Neural crest cell (in vitro differentiated cells): ENCODE measurements at places on chromosomes 3 and 15.

DNA sequence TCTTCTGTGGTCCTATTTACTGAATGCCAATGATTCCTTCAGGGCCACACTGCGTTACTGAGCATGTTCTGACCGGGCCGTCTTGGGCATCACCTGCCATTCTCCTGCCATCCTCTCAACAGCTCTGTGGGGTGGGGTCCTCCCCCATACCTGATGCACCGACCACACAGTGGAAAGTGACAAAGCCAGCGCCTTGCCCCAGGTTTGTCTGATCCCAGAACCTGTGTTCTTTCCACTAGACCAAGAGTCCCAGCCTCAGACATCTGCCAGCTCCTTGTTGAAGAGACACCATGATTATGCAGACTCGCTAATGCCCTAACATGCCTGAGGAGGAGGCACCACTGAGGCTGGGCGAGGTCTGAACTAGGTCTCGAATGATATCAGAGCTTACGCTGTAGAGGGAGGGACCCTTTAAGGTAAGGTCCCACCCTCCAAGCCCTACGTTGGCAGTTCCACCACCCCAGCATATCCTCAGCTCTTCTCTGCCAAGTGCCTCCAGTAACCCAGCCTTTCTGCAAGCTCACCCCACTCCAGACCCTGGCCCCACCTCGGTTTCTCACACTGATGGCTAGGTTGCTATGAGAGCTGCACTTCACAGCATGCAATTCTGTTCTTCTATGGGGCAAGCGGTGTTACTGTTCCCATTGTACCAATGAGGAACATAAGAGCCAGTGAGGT is 29.8 kb upstream of the PLXNA1 start:
- DNase-seq, result no peak

DNA sequence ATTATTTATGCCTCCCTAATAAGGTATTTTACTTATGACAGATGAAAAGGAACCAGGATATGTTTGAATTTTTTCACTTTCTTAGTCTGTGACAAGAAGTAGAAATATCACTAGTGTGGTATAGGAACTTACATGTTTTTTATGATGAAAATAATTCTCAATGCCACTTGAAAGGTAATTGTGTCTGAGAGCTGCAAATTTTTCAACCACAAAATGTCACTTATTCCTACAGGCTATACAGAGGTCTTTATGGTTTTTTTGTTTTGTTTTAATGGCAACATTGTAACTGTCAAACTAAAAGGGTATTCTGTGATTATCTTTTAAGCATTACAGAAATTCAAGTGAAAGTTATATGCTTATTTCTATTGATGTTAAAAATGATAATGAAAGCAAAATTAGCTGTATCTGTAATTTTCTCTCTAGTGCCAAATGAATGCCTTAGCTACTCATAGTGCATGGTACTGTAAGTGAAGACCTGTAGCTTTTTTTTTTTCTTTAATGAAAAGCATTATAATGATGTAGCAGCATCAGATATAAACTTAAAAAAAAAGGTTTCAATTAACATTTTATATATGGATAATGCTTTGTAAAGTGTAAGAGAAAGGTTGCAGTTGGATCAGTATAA is 14.7 kb downstream of the FEM1B start:
- no peak for DNase-seq

DNA sequence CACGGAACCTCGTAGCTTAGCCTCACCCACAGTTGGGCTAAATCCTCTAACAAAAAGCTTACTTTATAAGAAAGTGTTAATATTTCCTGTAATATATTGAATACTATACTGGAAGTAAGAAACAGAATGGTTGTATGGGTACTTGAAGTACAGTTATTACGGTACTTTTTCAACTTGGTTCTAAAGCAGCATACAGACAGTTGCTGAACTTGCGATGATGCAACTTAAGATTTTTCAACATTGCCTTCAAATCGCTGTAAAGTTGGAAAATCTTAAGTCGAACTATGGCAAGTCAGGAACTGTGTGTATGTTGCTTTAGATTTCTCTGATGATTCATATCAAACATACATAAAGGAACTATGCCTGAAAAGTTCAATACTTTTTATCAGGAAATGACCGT is 204.4 kb upstream of the C2CD4B start:
- DNase-seq, result no peak

GRCh38 chr3:88626456-88627120 is 476.8 kb downstream of the C3orf38 start:
- no peak for DNase-seq

- no peak for DNase-seq
Observed at GRCh38 chr15:64149893-64150578, 1.5 kb upstream of the SNX22 start.

DNA sequence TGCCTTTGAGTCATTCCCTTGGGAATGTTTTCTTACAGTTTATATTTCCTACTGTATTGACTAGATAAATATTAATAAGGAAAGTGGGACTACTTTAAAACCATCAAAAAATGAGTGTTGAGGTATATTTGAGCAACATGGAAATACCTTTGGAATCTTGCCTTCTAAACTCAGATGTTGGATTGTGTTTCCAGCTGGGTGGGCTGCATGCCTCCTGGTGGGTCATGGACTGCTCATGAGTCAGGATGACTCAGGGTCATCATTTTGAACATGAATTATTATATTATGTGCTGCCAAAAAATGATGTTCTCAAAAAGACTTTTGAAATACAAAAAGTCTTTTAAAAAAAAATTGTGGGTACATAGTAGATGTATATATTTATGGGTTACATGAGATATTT is 41.1 kb upstream of the APH1B start:
- no peak for DNase-seq

- no peak for DNase-seq
Observed at GRCh38 chr3:43461345-43461744, 160.5 kb downstream of the ANO10 start.
